ENCODE measurements at places on chromosomes 5 and 9.

GRCh38 chr5:14156650-14157492 lies 13.7 kb downstream of the TRIO start:
- H3K36me3 ChIP-seq: no peaks in the 10 kb centered on the region
- no peaks in the 10 kb centered on the region for H3K27me3 ChIP-seq
- DNase-seq: no peak
- H3K4me3 ChIP-seq: no peak overlapping the region
- H3K27ac ChIP-seq: no peak overlapping the region
- peaks cover 30% of the 10 kb centered on the region for H3K4me1 ChIP-seq

GRCh38 chr9:126420135-126420534 lies 93.5 kb downstream of the MVB12B start:
- H3K4me3 ChIP-seq: no peak overlapping the region
- peaks cover 2% of the 10 kb centered on the region for H3K36me3 ChIP-seq
- DNase-seq: no peak
- no peaks in the 10 kb centered on the region for H3K4me1 ChIP-seq

GRCh38 chr9:6123416-6123815 lies 92.2 kb upstream of the IL33 start:
- no peaks in the 10 kb centered on the region for H3K4me1 ChIP-seq
- H3K4me3 ChIP-seq: no peak overlapping the region
- no peaks in the 10 kb centered on the region for H3K36me3 ChIP-seq
- H3K27me3 ChIP-seq: no peaks in the 10 kb centered on the region
- H3K27ac ChIP-seq: no peak overlapping the region

GRCh38 chr5:92945605-92946097 lies 635.4 kb downstream of the NR2F1-AS1 start:
- no peak overlapping the region for H3K27ac ChIP-seq
- no peak overlapping the region for H3K4me3 ChIP-seq
- H3K4me1 ChIP-seq: no peaks in the 10 kb centered on the region
- no peaks in the 10 kb centered on the region for H3K27me3 ChIP-seq
- DNase-seq: no peak

GRCh38 chr5:83724001-83724400 lies 3.3 kb upstream of the HAPLN1 start:
- no peak for DNase-seq
- no peak overlapping the region for H3K27ac ChIP-seq
- H3K27me3 ChIP-seq: peaks cover 35% of the 10 kb centered on the region
- H3K36me3 ChIP-seq: no peaks in the 10 kb centered on the region
- peaks cover 10% of the 10 kb centered on the region for H3K4me1 ChIP-seq

DNA sequence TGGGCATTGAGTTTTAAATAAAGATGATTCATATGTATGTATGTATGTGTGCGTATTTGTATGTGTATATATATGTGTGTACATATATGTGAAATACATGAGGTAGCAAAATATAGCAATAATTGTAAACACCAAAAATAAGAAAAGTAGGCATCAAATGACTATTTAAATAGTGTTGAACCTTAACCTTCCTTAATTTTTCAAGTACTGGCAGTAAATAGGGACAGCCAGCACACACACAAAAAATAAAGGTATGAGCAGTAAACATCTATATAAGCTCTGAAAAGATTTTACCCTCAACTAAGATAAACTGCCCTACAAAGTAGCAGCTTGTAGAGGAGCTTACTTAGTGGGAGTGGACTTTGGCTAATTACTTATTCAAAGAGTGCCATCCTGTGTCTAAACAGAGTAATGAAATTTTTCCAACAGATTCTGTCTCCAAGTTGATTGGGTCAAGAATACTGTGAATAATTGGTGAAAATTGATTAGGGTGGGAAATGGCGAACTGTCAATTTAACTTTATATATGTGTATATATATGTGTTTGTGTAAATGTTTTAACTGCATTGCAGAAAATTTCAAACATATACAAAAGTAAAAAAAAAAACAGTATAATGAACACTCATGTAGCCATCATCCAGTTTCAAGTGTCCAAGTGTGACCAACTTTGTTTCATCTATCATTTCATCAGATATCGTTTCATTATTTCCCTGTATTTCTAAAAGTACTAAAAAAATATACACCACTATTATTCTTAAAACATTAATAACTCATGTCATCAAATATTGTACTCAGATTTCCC lies 2.0 kb upstream of the ADAMTS6 start:
- no peaks in the 10 kb centered on the region for H3K27me3 ChIP-seq
- H3K27ac ChIP-seq: no peak overlapping the region
- no peaks in the 10 kb centered on the region for H3K36me3 ChIP-seq
- DNase-seq: peak; percentile 77
- peak overlapping the region; percentile 83 for H3K4me3 ChIP-seq

DNA sequence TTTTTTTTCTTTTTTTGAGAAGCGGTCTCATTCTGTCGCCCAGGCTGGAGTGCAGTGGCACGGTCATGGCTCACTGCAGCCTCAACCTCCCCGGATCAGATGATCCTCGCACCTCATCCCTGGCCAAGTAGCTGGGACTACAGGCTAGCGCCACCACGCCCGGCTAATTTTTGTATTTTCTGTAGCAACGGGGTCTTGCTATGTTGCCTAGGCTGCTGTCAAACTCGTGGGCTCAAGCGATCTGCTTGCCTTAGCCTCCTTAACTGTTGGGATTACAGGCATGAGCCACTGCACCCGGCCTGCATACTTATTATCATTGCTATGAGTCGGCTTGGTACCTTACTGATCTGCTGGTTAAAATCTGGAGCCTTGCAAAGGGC lies 790 bp upstream of the IARS1 start:
- no peak for DNase-seq
- peak overlapping the region; percentile 78 for H3K27ac ChIP-seq
- H3K36me3 ChIP-seq: peaks cover 16% of the 10 kb centered on the region
- no peaks in the 10 kb centered on the region for H3K27me3 ChIP-seq
- peak overlapping the region; percentile 92 for H3K4me3 ChIP-seq

- no peak overlapping the region for H3K4me3 ChIP-seq
- H3K27me3 ChIP-seq: no peaks in the 10 kb centered on the region
- no peaks in the 10 kb centered on the region for H3K36me3 ChIP-seq
- DNase-seq: no peak
- H3K4me1 ChIP-seq: no peaks in the 10 kb centered on the region
- no peak overlapping the region for H3K27ac ChIP-seq
These were observed 93.4 kb downstream of the UNC13B start for GRCh38 chr9:35254984-35255857.

- no peaks in the 10 kb centered on the region for H3K27me3 ChIP-seq
- H3K36me3 ChIP-seq: no peaks in the 10 kb centered on the region
- DNase-seq: no peak
- H3K27ac ChIP-seq: no peak overlapping the region
These were observed 115.7 kb downstream of the FBXO38 start for GRCh38 chr5:148499452-148499851.

- no peak overlapping the region for H3K27ac ChIP-seq
- no peak for DNase-seq
- no peak overlapping the region for H3K4me3 ChIP-seq
These were observed 934 bp upstream of the FCN1 start for GRCh38 chr9:134918646-134919045.

DNA sequence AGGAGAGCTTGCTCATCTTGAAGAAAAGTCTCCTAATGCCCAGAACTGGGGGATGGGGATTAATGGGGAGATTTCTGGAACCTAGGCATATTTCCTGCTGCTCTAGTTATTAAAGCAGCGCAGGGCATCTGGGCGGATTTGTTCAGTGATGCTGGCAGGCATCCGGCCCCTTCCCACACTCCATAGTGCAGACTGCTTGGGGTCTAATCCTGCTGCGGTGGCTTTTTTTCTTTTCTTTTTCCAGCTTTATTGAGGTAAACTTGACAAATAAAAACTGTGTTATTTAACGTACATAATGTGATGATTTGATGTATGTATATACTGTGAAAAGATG lies 30.7 kb downstream of the PPARGC1B start:
- no peaks in the 10 kb centered on the region for H3K27me3 ChIP-seq
- H3K4me1 ChIP-seq: no peaks in the 10 kb centered on the region
- H3K36me3 ChIP-seq: no peaks in the 10 kb centered on the region
- no peak overlapping the region for H3K4me3 ChIP-seq

DNA sequence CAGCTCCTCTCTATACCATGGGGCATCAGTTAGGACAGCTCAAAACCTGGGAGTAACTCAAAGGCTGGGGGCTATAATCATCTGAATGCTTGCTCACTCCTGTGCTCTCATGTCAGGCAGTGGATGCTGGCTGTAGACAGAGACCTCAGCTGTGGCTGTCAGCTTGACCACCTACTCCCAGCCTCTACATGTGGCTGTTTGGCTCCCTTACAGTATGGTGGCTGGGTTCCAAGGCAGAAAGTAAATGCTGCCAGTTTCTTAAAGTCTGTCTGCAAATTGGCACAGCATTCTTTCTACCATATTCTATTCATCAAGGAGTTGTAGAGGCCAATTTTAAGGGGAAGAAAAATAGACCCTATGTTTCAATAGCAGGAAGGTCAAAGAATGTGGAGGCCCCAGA lies 66.9 kb downstream of the TMC1 start:
- H3K4me3 ChIP-seq: no peak overlapping the region
- H3K4me1 ChIP-seq: peaks cover 9% of the 10 kb centered on the region
- DNase-seq: no peak
- H3K27ac ChIP-seq: no peak overlapping the region

DNA sequence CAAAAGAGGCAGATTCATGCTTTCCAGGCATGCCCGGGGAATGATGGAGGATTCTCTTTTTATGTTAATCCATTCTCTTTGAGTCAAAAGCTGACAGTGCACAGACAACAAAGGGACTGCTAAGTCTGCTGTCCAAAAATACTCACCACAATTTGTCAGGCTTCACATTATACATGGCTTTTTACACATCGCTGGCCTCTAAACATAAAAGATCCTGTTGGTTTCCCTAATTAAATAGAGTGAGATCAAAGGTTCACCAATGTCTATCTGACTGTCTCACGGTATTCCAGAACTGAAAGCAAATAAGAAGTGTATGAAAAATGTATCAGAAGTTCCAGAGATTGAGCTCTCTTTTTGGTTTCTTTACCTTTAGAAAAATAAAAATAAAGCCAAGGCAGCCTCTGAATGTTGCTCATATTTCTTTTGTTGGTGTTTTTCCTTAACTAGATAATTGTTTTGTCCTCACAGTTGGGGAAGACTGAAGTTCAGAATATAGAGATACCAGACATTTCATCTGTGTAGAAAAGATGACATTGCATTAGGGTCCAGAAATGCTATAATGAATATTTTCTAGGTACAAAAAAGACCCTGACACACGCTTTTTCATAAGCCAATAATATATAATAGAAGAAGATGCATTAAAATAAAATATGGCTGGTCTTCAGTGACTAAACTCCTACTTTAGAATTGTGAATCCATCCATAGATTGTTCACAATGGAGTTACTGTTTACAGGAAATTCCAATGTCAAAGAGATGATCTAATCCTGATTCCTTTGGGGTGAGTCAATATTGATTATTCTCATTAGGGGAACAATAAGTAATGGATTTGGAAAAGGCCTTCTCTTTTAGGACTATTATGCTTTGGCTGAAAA lies 688.2 kb upstream of the CDH6 start:
- H3K27ac ChIP-seq: no peak overlapping the region
- no peaks in the 10 kb centered on the region for H3K27me3 ChIP-seq
- no peak overlapping the region for H3K4me3 ChIP-seq

DNA sequence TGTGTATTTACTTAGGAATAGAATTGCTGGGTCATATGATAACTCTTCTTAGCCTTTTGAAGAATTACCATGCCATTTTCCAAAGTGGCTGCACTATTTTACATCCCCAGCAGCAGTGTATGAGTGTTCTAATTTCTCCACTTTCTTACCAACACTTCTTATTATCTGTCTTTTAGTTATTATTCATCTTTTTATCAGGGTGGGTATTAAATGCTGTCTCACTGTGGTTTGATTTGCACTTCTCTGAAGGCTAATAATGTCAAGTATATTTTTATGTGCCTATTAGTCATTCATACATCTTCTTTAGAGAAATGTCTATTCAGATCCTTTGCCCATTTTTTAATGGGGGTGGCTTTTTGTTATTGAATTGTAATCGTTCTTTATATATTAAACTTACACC lies 36.8 kb downstream of the SLC1A3 start:
- no peak overlapping the region for H3K4me3 ChIP-seq
- H3K27ac ChIP-seq: no peak overlapping the region
- no peaks in the 10 kb centered on the region for H3K36me3 ChIP-seq

GRCh38 chr5:78593465-78593864 lies 55.1 kb downstream of the LHFPL2 start:
- no peak for DNase-seq
- H3K27me3 ChIP-seq: no peaks in the 10 kb centered on the region
- no peak overlapping the region for H3K4me3 ChIP-seq
- no peaks in the 10 kb centered on the region for H3K36me3 ChIP-seq

GRCh38 chr5:15013654-15014463 lies 142.3 kb upstream of the ANKH start:
- H3K27ac ChIP-seq: no peak overlapping the region
- H3K4me1 ChIP-seq: no peaks in the 10 kb centered on the region
- no peaks in the 10 kb centered on the region for H3K36me3 ChIP-seq
- no peaks in the 10 kb centered on the region for H3K27me3 ChIP-seq

DNA sequence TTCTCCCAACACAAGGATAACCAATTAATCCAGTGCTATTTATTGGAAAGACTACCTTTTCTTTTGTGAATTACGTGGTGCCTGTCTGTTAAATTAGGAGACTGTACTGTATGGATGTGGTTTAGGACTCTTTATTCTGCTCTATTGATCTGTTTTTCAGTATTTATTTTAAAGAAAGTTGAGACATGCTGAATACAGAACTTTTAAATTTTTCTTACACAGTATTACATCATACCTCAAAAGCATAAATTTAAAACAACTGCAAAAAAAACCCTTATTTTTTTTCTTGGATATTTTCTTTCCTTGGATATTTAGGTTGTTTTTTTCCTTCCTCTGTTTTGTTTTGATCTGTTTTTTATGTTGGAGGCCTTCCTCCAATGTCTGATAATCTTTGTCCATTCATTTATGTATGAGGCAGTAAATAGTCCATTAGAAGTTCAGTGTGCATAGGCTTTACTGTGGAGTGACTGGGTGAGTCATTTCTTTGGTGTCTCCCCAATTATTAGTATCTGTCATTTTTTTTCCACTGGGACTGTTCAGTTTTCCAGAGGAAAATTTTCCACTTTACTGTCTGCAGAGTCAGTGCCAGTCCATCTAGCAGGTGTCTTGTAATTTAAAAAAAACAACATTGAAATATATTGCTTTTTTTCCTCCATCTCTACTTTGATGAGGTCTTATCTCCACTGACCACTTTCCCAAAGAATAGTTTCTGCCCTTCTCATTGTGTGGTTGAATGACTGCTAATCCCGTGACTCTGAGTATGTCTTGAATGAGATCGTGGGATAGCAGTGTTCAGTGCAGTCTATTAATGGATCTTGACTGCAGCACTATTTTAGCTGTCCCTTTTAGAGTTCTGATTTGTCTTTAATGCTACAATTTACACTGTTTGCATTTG lies 15.2 kb downstream of the CYSTM1 start:
- H3K4me3 ChIP-seq: no peak overlapping the region
- no peak overlapping the region for H3K27ac ChIP-seq
- no peak for DNase-seq
- no peaks in the 10 kb centered on the region for H3K36me3 ChIP-seq
- H3K4me1 ChIP-seq: no peaks in the 10 kb centered on the region
- no peaks in the 10 kb centered on the region for H3K27me3 ChIP-seq

DNA sequence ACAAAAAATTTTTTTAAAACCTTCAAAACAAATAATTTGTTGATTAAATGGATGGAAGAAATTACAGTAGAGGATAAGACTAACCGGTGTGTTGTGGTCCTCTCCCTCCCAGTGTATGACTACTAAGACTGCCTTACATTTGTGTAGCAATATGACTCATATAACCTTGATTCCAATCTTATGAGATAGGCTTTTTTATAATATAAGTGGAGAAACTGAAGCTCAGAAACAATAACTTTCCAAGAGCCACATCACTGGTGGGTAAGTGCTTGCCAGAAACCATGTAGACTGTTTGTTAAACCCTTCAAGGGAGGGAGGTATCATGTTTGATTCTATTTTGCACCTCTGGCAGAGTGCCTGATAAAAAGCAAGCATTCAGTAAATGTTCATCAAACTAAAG lies 47.5 kb downstream of the NLN start:
- H3K27me3 ChIP-seq: no peaks in the 10 kb centered on the region
- H3K27ac ChIP-seq: no peak overlapping the region
- H3K36me3 ChIP-seq: peaks cover 7% of the 10 kb centered on the region
- no peak overlapping the region for H3K4me3 ChIP-seq
- H3K4me1 ChIP-seq: no peaks in the 10 kb centered on the region
